NCI-H1417 treated with DMSO at 0.1 percent for 48 hours (cell line): ENCODE measurements at places on chromosomes 3 and 15.

DNA sequence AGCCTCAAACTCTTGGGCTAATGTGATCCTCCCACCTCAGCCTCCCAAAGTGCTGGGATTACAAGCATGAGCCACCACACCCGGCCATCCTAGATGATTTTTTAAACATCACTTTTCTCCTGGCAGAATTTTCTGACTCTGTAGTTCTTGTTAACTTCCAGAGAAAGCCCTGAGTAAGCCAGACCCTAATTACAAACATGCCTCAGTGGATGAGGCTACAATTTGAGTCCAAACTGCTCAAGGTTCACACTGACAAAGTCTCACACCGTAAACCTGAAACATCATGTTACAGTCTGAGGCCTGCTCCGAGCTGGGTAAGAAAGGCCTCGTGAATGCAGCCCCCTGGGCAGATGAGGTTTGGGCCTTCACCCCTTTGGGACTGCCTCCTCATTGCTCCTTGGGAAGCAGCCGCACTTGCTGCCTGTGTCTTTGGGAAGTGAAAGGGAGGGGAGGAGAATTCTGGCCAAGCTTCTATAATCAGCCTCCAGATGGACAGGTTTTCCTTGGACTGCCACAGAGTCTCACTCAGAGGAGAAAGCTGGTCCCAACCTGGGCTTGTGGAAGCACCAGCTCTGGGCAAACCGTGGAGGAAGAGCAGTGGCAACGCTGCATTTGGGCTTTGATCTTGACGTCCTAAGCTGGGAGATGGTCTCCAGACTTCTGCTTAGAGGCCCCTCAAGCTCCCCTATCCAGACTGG lies 46.0 kb downstream of the CA12 start:
- no peak for DNase-seq

DNA sequence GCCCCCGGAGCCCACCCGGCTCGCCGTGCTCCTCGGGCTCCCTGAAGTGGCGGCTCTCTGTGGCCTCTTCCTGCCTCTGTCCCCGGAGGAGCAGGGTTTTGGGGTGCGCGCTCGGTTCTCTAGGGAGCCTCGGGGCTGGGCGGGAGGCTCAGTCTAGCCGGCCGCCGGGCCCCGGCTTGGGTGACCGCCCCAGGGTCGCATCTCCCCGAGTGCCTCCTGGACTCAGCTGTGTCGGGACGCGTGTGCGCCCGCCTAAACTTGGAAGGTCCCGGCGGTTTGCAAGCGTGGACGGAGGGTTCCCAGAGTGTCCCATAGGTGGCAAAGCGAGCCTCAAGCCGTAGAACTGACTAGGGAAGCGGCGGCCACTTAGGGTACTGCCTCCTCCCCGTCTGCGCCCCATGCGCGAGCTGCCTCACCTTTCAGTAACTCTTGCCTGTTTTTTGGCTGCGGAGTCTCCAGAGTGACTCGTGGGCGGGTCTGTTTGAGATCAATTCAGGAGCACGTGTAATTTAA lies 601 bp downstream of the ACTL6A start:
- no peak for DNase-seq

GRCh38 chr15:98719137-98719740 lies 70.9 kb downstream of the IGF1R start:
- DNase-seq: no peak

DNA sequence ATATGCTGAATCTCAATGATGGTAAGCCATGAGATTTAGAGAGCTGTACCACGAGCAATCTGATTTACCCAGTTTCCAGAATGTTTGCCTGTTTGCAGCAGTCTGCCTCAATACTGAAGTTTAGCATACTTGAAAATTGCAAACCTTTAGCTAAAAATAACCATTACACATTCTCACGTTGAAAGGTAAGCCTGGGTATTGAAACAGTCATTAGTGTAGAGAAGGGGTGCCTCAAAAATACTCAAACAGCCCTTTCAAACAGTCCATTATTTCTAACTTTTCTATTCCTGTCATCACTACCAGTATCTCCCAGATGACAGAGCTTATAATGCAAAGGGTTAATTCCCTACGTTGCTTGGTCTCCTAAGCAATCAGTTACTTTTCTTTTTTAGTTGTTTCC lies 111.8 kb upstream of the MBNL1 start:
- no peak for DNase-seq

GRCh38 chr3:55637906-55638638 lies 151.0 kb upstream of the WNT5A start:
- DNase-seq: no peak

GRCh38 chr15:66894986-66895780 lies 170.2 kb upstream of the SMAD3 start:
- DNase-seq: no peak

DNA sequence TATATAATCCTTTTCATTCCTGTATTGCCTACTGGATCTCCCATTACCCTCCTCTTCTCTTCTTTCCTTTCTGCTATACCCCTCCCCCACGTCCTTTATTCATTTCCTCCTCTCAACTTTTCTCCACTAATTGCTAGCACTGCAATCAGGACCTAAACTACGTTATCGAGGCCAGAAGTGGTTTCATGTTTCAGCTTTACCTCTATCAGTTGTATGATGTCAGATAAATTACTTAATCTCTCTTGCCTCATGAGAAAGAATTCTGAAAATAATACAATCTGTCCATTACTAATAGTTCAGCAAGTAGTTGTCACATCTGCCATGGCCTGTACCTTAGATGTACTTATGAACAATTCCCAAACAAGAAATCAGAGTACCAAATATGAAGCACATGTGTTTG lies 10.6 kb downstream of the POPDC2 start:
- no peak for DNase-seq

- no peak for DNase-seq
Observed at GRCh38 chr3:174869448-174869847, 10.3 kb downstream of the NAALADL2 start.

GRCh38 chr15:28112962-28113361 lies 13.8 kb upstream of the OCA2 start:
- no peak for DNase-seq

DNA sequence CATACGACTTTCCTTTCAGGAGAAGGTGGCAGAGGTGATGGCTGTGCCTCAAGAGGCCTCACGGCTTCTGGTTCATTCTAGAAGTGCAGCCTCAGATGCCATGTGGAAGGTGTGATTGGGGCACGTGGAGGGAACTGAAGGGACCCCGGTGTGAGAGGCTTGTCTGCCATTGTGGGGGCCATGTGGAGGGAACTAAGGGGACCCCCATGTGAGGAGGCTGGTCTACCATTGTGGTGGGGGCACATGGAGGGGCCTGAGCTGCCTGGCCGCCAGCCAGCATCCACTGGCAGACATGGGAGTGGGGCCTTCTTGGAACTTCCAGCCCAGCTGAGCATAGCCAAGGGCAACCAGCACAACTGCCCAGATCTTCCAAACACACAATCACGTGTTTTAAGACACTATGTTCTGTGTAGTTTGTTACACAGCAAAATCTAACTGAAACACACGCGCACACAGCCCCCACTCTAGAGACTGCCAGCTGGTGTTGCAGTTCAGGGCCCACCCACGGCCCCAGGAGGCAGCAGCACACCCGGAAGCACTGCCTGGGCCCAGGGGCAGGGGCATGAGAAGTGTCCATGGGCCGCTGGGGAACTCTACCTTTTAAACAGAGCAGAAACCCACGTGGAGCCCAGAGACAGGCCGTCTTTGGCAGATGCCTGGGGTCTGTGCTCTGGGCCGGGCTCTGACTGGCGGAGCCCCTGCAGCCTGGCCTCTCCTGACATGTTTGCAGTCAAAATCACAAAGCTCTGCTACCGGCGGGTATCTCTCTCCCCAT lies 66.8 kb downstream of the IQSEC1 start:
- DNase-seq: no peak

- DNase-seq: no peak
Observed at GRCh38 chr3:136844724-136845123, 17.3 kb upstream of the NCK1 start.

DNA sequence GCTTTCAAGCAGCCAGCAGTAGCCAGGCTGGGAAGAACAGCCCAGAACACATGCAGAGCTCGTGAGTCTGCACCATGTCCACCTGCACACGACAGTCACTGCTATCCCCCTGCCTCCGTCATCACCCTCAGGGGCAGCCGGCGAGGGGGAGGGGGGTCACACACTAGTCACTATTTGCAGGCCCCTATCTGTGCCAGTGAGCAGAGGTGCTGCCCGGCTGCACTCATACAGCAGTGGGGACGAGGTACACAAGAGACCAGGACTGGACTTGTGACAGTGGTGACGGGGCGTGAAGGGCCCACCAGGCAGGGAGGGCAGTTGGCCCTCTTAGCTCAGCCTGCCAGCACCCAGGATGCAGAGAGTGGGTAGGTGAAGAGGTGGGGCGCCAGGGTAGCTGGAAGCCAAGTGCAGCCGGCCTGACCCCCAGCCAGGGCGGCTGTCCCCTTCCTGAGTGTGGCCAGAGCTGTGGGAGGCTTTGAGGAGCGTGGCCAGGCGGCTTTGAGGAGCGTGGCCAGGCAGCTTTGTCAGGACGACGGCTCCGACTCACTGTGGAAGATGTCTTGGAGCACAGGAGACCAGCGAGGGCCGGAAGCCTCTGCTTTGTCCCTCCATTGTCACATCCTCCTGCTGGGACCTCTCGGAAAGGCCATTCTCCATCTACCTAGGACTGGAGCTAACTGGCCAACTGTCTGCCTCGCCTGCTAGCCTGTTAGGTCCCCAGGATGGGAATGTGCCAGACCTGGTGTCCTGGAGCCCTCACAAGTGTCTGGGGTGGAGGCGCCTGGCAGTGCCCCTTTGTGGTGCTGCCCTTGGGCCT lies 52.1 kb upstream of the FGD5 start:
- DNase-seq: no peak

DNA sequence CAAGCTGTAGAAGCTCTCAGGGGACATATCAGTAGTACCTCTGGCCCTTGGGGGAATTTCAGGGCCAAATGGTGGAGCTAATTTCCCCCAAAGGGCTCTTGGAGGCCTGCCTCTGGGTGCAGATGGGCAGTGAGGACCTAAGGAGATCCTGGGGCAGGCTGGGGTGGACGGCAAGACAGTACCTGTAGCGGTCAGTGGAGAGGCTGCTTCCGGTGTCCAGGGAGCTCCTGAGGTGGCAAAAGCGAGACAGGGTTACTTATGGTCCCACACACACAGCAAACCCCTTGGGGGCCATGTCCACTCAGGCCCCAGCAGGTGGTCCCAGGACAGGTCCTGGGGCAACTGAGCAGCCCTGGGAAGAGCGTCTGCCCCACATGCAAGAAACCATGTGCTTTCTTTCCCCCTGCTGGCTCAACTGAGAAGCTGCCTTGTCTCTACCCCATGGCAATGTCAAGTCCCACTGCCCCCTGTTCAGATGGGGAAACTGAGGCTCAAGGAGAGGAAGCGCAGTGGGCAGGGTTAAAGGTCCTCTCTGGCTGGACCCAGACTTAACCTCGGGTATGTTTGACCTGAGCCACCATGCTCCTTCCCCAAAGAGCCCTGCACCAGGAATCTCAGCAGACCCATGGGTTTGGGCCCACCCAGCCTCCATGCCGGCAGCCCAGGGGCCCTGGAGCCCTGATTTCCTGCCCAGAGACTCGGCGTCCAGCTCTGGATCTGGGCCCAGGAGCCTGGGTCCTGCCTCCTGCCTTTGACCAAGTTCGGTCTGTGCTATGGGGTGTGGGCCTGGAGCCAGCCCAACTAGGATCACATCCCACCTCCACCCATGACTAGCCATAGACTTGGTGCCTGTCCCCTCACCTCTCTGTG lies 25.7 kb downstream of the IQSEC1 start:
- DNase-seq: no peak

- DNase-seq: no peak
Observed at GRCh38 chr3:144039661-144040060, 68.0 kb downstream of the DIPK2A start.

- DNase-seq: no peak
Observed at GRCh38 chr3:147222291-147222690, 184.1 kb downstream of the ZIC4 start.

- DNase-seq: no peak
Observed at GRCh38 chr3:30440147-30440604, 166.2 kb upstream of the TGFBR2 start.

DNA sequence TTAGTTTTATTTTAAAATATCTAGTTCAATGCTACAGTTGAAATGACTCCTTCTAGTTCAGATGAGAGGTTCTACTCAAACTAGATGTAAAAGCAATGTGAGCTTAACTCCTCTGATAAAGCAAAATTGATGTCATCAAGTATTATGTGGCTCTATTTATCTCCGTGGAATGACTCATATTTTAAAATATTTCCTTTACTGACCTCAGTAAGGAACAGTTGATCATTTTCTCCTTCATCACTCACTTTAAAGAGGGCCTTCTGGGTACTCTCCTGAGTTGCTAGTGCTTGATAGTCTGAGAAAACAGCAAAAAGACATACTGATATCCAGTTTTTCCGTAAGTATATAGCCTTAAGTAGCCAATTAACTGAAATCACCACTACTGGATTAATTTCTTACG lies 1099.3 kb downstream of the ROBO2 start:
- DNase-seq: no peak

- DNase-seq: no peak
Observed at GRCh38 chr3:3069723-3070122, 40.5 kb downstream of the IL5RA start.

- no peak for DNase-seq
Observed at GRCh38 chr15:70165716-70166284, 68.1 kb upstream of the TLE3 start.

GRCh38 chr15:101358895-101359294 lies 63.8 kb upstream of the SNRPA1 start:
- DNase-seq: no peak

DNA sequence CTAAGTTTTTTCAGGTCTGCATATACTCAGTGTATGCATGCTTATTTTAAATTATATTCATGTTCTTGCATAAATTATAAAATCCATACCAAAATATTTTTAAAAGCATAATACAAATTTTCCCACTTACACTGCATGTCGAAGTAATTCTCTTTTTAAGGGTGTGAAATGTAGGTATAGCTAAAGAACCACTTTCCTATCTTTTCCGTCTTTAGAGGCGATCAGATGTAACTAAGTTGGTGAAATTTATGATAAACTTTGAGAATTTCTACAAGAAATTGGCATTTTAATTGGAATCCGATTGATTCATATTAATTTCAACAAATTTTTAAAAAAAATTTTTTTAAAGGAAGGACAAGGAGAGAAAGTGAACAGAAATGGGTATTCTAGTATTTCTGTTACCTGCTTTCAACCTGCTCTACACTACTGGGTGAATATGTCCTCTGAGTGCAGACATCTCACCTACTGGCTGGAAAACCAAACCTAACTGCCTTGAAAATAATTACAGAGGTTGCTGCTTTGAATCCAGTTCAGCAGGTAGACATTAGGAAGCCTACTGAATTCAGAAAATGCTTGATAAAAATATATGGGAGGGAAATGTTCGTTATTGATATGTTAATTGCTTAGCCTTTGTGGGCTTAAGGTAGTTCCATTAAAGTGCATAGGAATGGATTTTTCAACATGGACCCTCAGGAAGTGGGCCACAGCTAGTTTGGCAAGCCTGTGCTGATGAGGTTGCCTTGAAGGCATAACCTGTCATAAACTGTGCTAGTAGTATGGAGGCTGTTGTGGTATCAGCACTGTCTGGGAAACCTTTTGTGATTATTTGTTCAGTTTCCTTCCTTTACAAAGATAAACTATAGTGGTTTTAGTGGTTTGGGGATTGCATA lies 5.1 kb downstream of the TRIM71 start:
- DNase-seq: no peak
